ENCODE measurements at places on chromosomes 3 and 15.

GRCh38 chr15:82810061-82810889 lies 847 bp downstream of the WHAMM start:
- DNase-seq: peak; percentile 66

GRCh38 chr15:32802286-32802936 lies 84.6 kb downstream of the GREM1 start:
- peak; percentile 93 for DNase-seq

- DNase-seq: peak; percentile 30
Measured at GRCh38 chr3:86801921-86802320, 189.0 kb downstream of the VGLL3 start.

DNA sequence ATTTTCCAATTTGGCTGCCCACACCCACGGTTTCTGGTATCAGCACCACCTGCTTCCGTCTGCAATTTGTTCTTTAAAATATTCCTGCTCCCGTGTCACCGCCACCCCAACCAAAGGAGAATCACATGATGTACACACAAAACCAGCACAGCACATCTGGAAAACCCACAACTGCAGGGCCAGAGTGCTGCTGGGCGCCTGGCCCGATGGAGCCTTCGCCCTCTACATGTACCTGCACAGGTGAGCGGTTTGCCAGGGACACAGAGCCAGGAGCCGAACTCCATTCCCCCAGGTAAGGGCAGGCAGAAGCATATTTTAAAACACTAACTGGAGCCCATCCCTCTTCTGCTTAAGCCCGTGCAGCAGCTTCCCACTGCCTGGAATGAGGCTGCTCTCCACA lies 75.6 kb downstream of the ADAMTS17 start:
- DNase-seq: no peak

- peak; percentile 56 for DNase-seq
Measured at GRCh38 chr3:114551770-114552526, 258.1 kb downstream of the TIGIT start.

DNA sequence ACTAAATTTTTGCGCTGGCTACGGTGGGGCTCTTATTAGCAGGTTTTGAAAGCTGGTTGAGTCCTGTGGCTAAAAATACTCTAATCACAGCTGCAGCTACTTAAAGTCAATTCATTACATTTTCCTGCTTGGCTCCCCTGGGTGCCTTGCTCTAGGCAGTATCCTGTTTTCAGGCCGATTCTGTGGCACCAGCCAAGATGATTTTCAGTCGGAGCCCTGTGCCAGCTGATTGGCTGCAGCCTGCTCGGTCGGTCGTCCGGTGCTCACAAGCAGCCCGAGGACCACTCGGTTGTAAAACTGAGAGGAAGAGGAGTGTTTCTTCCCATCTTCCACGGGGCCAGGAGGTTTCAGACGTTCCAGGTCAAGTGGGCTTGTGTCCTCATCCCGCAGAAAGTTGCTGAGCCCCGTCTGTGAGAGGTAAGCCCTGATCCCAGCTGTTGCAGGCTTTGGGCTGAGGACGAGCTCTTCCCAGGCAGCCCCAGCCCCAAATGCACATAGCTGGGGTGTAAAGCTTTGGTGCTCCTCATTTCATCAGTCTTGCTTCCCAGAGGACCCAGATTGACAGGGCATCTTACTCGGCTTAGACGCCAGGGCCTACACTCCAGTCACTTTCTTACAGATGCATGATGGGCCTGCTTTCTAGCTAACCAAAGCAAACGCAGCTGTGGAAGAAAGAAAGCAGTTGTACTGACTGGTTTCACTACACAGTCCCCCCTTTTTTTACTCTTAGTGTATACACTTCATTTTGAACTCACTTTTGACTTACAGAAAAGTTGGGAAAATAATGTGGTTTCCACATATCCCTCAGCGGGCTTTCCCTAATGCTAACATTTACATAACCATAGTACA lies 15.9 kb downstream of the LYSMD4 start:
- peak; percentile 51 for DNase-seq

GRCh38 chr3:133595341-133595740 lies 21.9 kb downstream of the CDV3 start:
- peak; percentile 35 for DNase-seq

- DNase-seq: peak; percentile 65
Measured at GRCh38 chr15:59532770-59533379, 78.7 kb upstream of the GCNT3 start.

GRCh38 chr3:171028025-171028778 lies 1.7 kb upstream of the SLC2A2 start:
- peak; percentile 96 for DNase-seq

- no peak for DNase-seq
Measured at GRCh38 chr3:194487289-194488054, 670 bp upstream of the ATP13A3 start.

DNA sequence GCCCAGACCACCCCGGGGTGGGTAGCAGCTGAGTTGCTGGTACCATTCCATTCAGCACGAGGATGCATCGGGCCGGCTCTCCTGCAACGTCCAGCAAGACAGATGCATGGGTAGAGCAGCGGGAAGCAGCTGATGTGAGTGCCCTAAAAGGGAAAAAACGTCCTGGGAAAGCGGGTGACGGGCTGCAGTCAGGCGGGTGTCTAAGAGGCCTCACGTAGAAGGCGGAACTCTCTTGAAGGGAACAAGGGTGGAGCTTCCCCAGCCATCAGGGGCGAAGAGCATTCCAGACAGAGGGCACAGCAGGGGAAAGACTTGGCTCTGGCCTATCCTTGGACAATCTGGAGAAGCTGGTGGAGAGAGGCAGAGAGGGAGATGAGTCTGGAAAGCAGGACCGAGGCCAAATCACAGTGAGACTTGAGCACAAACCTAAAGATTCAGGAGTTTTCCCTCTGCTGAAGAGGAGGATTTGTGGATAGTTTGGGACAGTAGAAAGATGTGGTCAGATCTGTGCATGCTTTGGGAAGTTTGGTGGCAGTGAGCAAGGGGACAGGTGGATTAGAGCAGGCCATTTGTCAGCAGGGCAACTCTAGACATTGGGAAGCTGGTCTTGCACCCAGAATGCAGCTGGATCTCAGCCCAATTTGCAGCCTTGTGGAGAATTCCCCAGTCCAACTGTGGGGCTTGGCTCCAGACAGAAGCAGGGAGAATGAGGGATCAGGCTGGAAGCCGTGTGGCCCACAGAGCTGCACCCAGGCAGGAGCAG lies 70.7 kb downstream of the SEMA5B start:
- DNase-seq: no peak

GRCh38 chr15:96595951-96596350 lies 265.5 kb downstream of the NR2F2 start:
- no peak for DNase-seq

GRCh38 chr3:120650311-120650710 lies 31.7 kb downstream of the HGD start:
- no peak for DNase-seq

- DNase-seq: no peak
Measured at GRCh38 chr15:92747047-92747446, 91.5 kb upstream of the FAM174B start.

- DNase-seq: peak; percentile 92
Measured at GRCh38 chr15:62940755-62941361, 101.7 kb upstream of the TPM1 start.

- peak; percentile 18 for DNase-seq
Measured at GRCh38 chr3:183825456-183826161, at the start of gene MAP6D1. Gene MAP6D1, minus strand, starts transcription at chr3:183825577. Its CDS starts 30 bp downstream, at chr3:183825547.

- DNase-seq: no peak
Measured at GRCh38 chr15:52745326-52746161, 44.6 kb downstream of the ONECUT1 start.

Data from fibroblast of the aortic adventitia (primary cell).